ENCODE measurements at places on chromosomes 5 and 9.

DNA sequence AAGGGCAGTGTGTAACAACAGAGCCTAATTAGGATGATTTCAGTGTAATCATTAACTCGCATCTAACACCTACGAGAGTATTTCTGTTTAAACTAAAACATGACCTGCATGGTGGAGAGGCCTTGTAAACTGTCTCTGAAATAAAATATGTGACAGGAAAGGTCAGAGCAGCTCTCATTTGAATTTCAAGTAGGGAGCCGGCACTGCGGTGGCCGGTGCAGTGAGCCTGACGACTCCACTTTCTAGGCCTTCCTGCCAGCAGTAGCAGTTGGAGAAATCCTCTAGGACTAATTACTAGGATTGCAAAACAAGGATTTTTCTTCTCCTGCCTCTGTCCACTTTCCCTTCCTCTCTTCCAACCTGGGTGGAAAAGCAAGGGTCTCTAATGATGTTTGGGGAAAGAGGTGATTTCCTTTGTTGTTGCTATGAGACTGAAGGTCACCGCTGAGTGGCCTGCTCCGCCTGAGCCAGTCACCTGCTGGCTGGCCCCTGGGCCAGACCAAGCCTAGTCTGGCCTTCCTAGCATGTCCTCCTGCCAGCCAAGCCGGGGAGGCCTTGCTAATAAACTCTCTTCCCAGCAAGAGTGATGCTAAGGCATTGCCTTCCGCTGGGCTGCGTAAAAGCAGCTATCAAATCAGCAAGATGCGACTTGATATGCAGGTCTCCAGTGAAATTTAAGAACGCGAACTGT, 245.7 kb downstream of the PSAT1 start:
- no peaks in the 10 kb centered on the region for H3K4me1 ChIP-seq
- H3K27me3 ChIP-seq: no peaks in the 10 kb centered on the region
- H3K4me3 ChIP-seq: no peak overlapping the region
- no peak for DNase-seq

DNA sequence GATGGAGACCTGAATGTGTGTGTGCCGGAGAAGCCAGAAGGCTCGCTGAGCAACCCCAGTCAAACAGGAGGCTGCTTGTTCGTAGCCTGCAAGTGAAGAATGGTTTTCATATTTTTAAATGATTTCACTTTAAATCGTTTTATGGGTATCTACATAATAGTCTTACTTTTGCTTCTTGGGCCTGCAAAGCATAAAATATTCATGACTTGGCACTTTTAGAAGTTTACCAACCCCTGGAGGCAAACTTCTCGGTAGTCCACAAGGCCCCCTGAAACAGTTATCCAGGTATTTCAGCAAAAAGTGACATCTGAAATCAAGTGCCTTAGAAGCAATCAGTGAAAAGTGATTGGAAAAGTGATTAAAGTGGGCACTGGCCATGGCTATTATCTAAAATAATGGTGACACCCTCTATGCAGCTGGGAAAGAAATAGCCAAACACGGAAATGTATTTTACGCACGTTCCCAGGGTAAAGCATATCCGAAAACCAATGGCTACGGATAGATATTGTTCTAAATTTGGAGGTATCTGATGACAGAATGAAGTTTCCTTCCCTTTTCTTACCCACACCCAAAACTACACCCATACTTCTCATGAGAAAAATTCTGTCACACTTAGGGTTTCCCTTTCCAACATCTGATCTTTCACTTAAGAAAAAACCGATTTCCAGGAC, 39.0 kb downstream of the RAPGEF1 start:
- peaks cover 25% of the 10 kb centered on the region for H3K4me1 ChIP-seq
- H3K4me3 ChIP-seq: no peak overlapping the region
- H3K27ac ChIP-seq: no peak overlapping the region

- peaks cover 14% of the 10 kb centered on the region for H3K4me1 ChIP-seq
- H3K27ac ChIP-seq: no peak overlapping the region
- no peak for DNase-seq
- H3K36me3 ChIP-seq: no peaks in the 10 kb centered on the region
Observed at GRCh38 chr9:129716091-129716490, 36.8 kb downstream of the PTGES start.

DNA sequence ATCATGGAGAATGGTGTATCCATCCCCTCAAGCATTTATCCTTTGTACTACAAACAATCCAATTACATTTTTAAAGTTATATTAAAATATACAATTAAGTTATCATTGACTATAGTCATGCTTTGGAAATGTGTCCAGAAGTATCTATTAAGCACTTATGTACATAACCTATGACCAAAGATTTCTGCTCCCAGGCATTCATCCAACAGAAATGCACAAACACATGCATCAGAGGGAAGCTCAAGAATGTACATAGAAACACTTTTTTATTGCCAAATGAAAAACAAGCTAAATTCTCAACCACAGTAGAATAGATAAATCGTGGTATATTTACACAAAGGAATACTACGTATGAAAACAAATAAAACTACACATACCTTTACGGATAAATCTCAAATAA, 700.5 kb upstream of the ZNF608 start:
- no peak for DNase-seq
- H3K27me3 ChIP-seq: no peaks in the 10 kb centered on the region
- H3K4me3 ChIP-seq: no peak overlapping the region
- no peaks in the 10 kb centered on the region for H3K4me1 ChIP-seq

DNA sequence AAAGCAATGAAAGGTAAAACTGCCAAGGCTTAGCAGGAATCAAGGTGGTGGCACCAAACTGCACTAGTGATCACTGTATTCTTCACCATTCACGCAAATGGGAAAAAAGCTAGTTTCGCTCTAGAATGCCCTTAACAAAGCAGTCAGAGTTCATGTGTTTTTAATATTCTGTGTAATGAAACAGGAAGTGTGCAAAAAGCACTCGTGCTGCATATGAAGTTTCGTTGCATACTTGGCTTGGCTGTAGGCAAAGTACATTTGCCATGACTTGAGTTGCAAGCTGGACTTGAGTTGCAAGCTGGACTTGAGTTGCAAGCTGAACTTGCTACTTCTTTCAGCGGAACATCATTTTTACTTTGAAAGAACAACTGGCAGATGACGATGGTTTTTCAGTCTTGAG, 55.4 kb downstream of the FOXI1 start:
- H3K4me1 ChIP-seq: no peaks in the 10 kb centered on the region
- no peak for DNase-seq
- no peak overlapping the region for H3K27ac ChIP-seq
- no peak overlapping the region for H3K4me3 ChIP-seq
- no peaks in the 10 kb centered on the region for H3K27me3 ChIP-seq

- no peak within 1 kb of the TSS for H3K27ac ChIP-seq
- no peaks in the 10 kb centered on the region for H3K36me3 ChIP-seq
- peaks cover 34% of the 10 kb centered on the region for H3K4me1 ChIP-seq
- peak within 1 kb of the TSS; percentile 15 for H3K4me3 ChIP-seq
- DNase-seq: no peak
- H3K27me3 ChIP-seq: peaks cover 45% of the 10 kb centered on the region
Observed at GRCh38 chr5:83471405-83472212, at the start of gene VCAN. VCAN (plus strand) TSS chr5:83471744; CDS start chr5:83483519, 11,775 bp downstream.

- no peaks in the 10 kb centered on the region for H3K4me1 ChIP-seq
- no peaks in the 10 kb centered on the region for H3K36me3 ChIP-seq
- H3K4me3 ChIP-seq: no peak overlapping the region
- no peaks in the 10 kb centered on the region for H3K27me3 ChIP-seq
Observed at GRCh38 chr9:9079473-9079872, 1279.9 kb upstream of the DMAC1 start.

- no peak for DNase-seq
- H3K27ac ChIP-seq: no peak overlapping the region
- H3K36me3 ChIP-seq: no peaks in the 10 kb centered on the region
- no peak overlapping the region for H3K4me3 ChIP-seq
Observed at GRCh38 chr9:27505744-27506161, 18.3 kb upstream of the IFNK start.

- H3K4me3 ChIP-seq: no peak overlapping the region
- H3K36me3 ChIP-seq: no peaks in the 10 kb centered on the region
- no peak overlapping the region for H3K27ac ChIP-seq
- no peak for DNase-seq
- H3K4me1 ChIP-seq: no peaks in the 10 kb centered on the region
Observed at GRCh38 chr5:113199122-113199905, 222.7 kb downstream of the DCP2 start.

- no peaks in the 10 kb centered on the region for H3K36me3 ChIP-seq
- H3K4me1 ChIP-seq: no peaks in the 10 kb centered on the region
- DNase-seq: no peak
- H3K27me3 ChIP-seq: no peaks in the 10 kb centered on the region
Observed at GRCh38 chr5:112641515-112642110, 96.1 kb upstream of the APC start.

GRCh38 chr5:99317136-99317535, 388.3 kb upstream of the CHD1 start:
- no peak for DNase-seq
- H3K4me1 ChIP-seq: no peaks in the 10 kb centered on the region
- no peak overlapping the region for H3K4me3 ChIP-seq
- no peak overlapping the region for H3K27ac ChIP-seq
- no peaks in the 10 kb centered on the region for H3K27me3 ChIP-seq

- no peak overlapping the region for H3K4me3 ChIP-seq
- no peak overlapping the region for H3K27ac ChIP-seq
- no peak for DNase-seq
- H3K4me1 ChIP-seq: no peaks in the 10 kb centered on the region
- H3K27me3 ChIP-seq: no peaks in the 10 kb centered on the region
Observed at GRCh38 chr5:129406440-129406839, 53.7 kb upstream of the ADAMTS19 start.

- H3K4me3 ChIP-seq: no peak overlapping the region
- no peaks in the 10 kb centered on the region for H3K4me1 ChIP-seq
- H3K27ac ChIP-seq: no peak overlapping the region
- H3K27me3 ChIP-seq: no peaks in the 10 kb centered on the region
- H3K36me3 ChIP-seq: no peaks in the 10 kb centered on the region
Observed at GRCh38 chr5:112183103-112183711, 235.9 kb downstream of the EPB41L4A start.

GRCh38 chr5:179819296-179820126, 1.2 kb upstream of the SQSTM1 start:
- peaks cover 40% of the 10 kb centered on the region for H3K4me1 ChIP-seq
- H3K36me3 ChIP-seq: peaks cover 16% of the 10 kb centered on the region
- no peaks in the 10 kb centered on the region for H3K27me3 ChIP-seq
- H3K27ac ChIP-seq: peak overlapping the region; percentile 98
- peak; percentile 42 for DNase-seq
- H3K4me3 ChIP-seq: peak overlapping the region; percentile 100

GRCh38 chr5:126868338-126869004, 91.5 kb downstream of the LMNB1 start:
- H3K27me3 ChIP-seq: no peaks in the 10 kb centered on the region
- H3K27ac ChIP-seq: no peak overlapping the region
- H3K4me1 ChIP-seq: no peaks in the 10 kb centered on the region

DNA sequence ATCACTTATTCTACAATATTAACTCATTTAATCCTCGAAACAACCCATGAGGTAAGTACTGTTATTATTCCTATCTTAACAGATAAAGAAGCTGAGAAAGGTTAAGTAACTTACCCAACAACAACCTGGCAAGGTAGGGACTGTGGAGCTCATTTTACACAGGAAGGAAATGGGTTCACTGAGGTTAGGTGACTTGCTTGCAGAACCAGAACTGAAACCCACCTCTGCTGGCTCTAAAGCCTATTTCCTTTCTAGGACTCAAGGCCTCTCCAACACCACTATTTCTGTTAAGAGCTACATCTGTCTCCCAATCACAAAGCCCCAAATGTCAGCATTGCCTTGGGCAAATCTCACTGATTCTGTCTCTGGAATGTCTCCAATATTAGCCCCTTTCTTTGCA, 38.9 kb upstream of the IFNK start:
- no peak for DNase-seq
- H3K27ac ChIP-seq: no peak overlapping the region
- H3K4me3 ChIP-seq: no peak overlapping the region
- no peaks in the 10 kb centered on the region for H3K4me1 ChIP-seq
- H3K36me3 ChIP-seq: no peaks in the 10 kb centered on the region
- H3K27me3 ChIP-seq: no peaks in the 10 kb centered on the region

GRCh38 chr9:94780516-94780950, 54.0 kb downstream of the AOPEP start:
- no peak overlapping the region for H3K4me3 ChIP-seq
- no peaks in the 10 kb centered on the region for H3K4me1 ChIP-seq
- no peaks in the 10 kb centered on the region for H3K27me3 ChIP-seq
- DNase-seq: no peak
- no peak overlapping the region for H3K27ac ChIP-seq

GRCh38 chr9:98854266-98854665, 46.8 kb downstream of the GALNT12 start:
- H3K4me1 ChIP-seq: no peaks in the 10 kb centered on the region
- H3K27me3 ChIP-seq: no peaks in the 10 kb centered on the region
- no peak for DNase-seq
- no peak overlapping the region for H3K4me3 ChIP-seq
- H3K36me3 ChIP-seq: no peaks in the 10 kb centered on the region
- H3K27ac ChIP-seq: no peak overlapping the region

- H3K36me3 ChIP-seq: no peaks in the 10 kb centered on the region
- no peak overlapping the region for H3K27ac ChIP-seq
- DNase-seq: no peak
- H3K4me3 ChIP-seq: no peak overlapping the region
Observed at GRCh38 chr5:115330830-115331229, 34.4 kb upstream of the CCDC112 start.

- no peaks in the 10 kb centered on the region for H3K4me1 ChIP-seq
- no peak overlapping the region for H3K4me3 ChIP-seq
- DNase-seq: no peak
- H3K27ac ChIP-seq: no peak overlapping the region
- H3K27me3 ChIP-seq: no peaks in the 10 kb centered on the region
Observed at GRCh38 chr5:169347786-169348185, 46.8 kb upstream of the SLIT3 start.

DNA sequence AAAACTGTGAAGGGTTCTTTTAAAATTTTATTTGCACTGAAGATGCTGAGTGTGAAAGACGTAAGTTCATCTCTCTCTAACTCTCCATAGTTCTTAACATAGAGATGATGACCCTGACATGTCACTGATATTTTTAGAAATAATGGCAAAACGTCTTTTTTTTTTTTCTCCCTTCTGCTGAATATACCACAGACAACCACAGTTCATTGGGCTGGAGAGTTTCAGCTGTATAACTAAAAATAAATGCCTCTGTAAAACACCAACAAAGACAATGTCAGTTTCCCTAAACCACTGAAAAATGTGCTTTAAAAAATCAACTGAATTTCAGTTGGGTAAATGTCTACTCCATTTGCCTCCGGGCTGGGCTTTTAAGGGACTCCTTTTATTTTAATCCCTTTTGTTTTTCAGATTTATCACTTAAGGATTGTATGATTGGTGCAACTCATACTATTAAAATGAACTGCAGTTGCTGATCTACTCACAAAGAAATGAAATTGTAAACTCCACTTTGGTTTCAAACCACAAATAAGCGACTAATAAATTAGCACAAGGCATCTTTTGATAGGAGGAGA, 830.9 kb upstream of the WWC1 start:
- no peak overlapping the region for H3K27ac ChIP-seq
- no peaks in the 10 kb centered on the region for H3K27me3 ChIP-seq
- no peak for DNase-seq
- H3K4me3 ChIP-seq: no peak overlapping the region

GRCh38 chr9:36959681-36960574, 74.1 kb downstream of the PAX5 start:
- no peaks in the 10 kb centered on the region for H3K4me1 ChIP-seq
- H3K27me3 ChIP-seq: peaks cover 10% of the 10 kb centered on the region
- no peak overlapping the region for H3K27ac ChIP-seq
- no peak overlapping the region for H3K4me3 ChIP-seq
- DNase-seq: no peak
- no peaks in the 10 kb centered on the region for H3K36me3 ChIP-seq

- H3K27ac ChIP-seq: no peak overlapping the region
- no peaks in the 10 kb centered on the region for H3K27me3 ChIP-seq
- no peak for DNase-seq
- no peaks in the 10 kb centered on the region for H3K4me1 ChIP-seq
Observed at GRCh38 chr5:104706600-104706999, 1144.0 kb upstream of the NUDT12 start.

Data from effector memory CD4-positive, alpha-beta T cell (primary cell).